ENCODE measurements at places on chromosomes 7 and 10. TPM values are rescaled to one million over a fixed set of nuclear protein-coding genes. Genes with fewer than 3 reads are reported as not detected.

DNA sequence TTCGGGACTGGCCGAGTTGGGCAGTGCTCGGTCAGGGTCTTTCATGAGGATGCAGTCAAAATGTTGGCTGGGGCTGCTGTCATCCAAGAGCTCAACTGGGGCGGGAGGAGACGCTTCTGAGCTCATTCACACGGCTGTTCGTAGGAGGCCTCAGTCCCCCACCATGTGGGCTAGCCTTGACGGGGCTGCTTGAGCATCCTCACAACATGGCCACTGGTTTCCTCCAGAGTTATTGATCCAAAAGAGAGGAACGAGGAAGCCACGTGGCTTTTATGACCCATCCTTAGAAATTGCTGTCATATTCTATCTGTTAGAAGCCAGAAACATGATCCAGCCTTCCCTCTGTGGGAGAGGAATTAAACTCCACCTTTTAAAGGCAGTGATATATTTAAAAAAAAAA, 68.1 kb downstream of the GTF2IRD1 start:
- DNase-seq: no peak

- no peak for DNase-seq
Measured at GRCh38 chr10:45427970-45428366, 54.0 kb downstream of the ALOX5 start.

- no peak for DNase-seq
Measured at GRCh38 chr10:95798096-95798855, 42.3 kb downstream of the ENTPD1 start.

The STRA8 gene
- total RNA-seq: not detected

DNA sequence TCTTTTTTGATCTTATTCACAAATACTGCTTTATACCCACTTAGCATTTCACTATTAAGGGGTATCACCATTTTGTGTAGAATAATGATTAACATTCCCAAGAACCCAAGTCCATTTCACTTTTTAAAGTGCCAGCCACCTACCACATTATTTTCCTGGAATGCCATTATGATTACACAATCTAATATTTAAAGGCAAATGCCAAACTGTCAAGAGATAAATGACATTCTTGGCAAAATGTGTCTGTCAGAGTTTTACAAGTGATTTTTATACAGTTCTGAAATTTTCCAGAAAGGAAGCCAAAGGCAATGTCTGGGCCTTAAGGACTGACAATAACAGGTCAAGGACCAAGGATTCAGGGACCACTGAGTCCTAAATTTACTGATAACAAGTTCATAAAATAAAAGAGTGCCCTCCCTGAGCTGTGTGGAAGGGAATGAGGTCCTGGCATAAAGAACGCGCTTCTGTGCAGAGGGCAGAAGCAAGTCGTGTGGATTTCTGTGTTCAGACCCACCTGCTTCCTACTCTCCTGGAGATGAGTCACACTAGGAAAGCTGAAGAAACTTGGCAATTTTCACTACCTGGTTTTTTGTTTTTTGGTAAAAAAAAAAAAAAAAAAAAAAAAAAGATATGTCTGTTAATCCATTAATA, 66.5 kb downstream of the UBE2H start:
- no peak for DNase-seq

DNA sequence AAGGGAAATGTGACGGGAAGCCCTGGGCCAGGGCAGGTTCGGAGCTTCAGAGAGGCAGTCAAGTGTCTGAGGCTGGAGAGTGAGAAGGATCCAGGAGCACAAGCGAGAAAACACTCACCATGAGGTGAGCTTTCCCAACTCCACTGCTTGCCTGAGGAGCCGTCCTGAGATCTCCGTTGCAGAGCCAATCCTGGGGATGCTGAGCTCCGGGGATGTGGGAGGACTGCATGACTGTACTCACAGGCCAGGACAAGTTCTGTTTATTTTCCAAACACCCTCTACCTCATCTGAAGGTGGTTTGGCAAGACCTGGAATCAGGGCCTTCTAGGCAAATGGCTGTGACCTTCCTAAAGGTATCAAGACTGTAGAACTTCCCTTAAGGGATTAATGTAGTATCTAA, 38.7 kb downstream of the GLI3 start:
- no peak for DNase-seq

The CYP3A4 gene
- total RNA-seq: not detected

GRCh38 chr7:68187532-68187931, 1190.9 kb downstream of the TYW1 start:
- DNase-seq: no peak

GRCh38 chr10:77188521-77188920, 449.1 kb downstream of the KCNMA1 start:
- no peak for DNase-seq

GRCh38 chr7:152464312-152465118, 28.7 kb upstream of the KMT2C start:
- peak; percentile 25 for DNase-seq

The GPER1 gene
- 0.81 TPM for total RNA-seq

DNA sequence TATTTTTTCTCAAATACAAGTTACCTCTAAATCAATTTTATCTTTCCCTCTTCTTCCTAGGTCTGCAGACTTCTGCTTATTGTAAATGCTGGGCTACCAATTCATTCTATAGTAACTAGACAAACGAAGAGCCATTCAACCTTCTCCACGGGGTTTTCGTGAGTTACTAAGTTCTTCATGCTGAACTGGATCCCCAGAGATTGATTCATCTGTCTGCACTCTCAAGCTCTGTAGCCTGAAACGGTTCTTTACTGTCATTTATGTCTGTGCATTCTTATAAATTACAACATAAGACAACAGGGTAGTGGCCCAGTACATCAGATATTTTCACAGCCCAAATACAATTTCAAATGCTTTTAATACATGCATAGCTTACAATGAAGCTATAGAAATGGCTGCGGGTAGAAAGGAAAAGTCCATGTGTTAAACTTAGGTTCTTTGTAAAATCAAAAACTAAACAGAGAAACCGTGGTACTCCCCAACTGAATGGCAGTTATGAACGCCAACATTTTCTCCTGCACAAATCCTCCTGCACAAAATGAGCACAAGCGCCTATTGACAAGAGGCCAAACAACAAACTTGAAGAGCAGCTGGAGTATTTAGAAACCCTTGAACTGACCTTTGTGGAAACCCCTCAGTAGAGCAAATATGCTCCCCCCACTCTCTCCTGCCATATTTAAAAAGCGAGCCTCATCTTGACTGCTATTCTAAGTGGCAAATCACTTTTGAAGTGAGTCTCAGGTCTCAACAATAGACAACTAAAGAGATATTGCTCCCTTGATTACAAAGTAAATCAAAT, 20.7 kb downstream of the LAMB1 start:
- no peak for DNase-seq

DNA sequence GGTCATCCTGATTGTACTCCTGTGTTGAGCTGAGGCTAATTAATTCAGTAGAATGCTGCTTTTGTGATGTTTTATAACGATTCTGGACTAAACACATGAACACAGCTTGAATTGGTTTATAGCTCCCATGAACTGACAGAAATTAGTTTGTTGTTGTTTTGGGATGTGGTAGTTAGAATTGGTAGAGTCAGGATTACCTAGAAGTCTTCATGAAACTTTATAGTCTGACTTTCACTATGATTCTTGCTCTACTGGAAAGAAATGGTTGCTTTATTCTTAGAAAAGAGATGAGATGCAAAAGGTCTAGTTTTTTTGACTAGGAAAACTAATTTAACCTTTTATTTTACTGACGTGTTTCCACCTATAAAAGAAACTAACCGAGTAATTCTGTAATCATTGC, 23.4 kb upstream of the TRUB1 start:
- DNase-seq: no peak

The TCAF2 gene
- total RNA-seq: 0.07 TPM

DNA sequence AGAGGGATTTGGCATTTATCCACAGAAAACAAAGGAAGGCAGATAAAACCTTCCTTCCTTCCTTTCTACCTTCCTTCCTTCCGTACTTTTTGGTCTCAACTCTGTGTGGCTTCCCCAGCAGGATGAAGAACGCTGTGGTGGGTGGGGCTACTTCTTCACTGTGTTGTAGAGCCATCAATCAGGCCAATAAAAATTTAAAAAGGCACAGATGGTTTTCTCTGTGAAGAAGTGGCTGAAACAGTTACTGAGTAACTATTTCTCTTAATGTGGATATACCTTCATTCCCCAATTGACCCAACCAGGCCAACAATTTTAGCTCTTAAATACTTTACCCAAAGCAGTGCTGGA, 75.8 kb downstream of the ZNF92 start:
- no peak for DNase-seq

The SMC3 gene
- total RNA-seq: 43.1 TPM

The SLC13A1 gene
- total RNA-seq: not detected

DNA sequence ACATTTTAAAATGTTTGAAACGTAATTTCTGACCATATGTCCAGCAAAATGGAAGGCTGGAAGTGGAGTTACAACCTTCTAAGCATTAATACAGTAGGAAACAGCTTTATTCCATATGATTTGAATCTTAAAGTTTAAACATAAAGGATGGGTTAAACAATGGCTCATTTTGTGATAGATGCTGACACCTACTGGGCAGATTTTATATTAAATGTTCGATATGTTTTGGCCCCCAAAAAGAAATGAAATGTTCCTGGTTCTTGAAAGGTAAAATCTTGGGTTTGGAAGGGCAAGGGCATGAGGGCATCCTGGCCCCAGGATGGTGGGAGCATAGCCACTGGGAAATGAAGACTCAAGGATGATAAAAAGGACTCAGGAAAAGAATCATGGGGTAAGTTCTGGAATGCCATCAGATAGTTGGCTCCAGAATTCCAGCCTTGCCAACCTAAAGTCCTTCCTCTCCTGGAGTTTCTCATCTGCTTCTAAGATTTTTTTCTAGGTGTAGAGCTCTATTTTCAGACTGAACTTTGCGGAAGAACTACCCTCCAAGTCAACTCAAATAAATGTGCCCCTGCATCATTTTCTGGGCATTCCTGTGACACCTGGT, 34.6 kb upstream of the SLC35G1 start:
- no peak for DNase-seq

DNA sequence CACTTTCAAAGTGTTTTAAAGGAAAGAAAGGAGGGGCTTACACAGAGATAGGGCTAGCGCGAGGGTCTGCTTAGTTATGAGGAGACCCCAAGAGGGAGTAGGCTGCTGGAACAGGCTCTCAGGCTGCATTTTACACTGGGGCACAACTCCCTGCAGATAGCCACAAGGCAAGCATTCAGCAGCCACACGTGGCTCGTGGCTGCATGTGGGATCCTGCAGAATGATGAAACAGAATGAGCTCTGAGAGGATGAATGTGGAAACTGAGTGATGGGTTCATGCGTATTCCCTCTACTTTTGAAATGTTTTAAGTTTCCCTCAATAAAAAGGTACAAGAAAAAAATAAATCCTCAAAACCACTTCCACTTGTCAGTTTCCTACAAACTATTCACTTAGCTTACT, 37.0 kb downstream of the PIP4K2A start:
- DNase-seq: no peak

The CDC123 gene
- 96.5 TPM for total RNA-seq

- no peak for DNase-seq
Measured at GRCh38 chr10:80708185-80708584, 170.5 kb downstream of the SH2D4B start.

The EPDR1 gene
- total RNA-seq: 39.3 TPM

The TRIM73 gene
- 0.14 TPM for total RNA-seq

The CHRM2 gene
- total RNA-seq: not detected

DNA sequence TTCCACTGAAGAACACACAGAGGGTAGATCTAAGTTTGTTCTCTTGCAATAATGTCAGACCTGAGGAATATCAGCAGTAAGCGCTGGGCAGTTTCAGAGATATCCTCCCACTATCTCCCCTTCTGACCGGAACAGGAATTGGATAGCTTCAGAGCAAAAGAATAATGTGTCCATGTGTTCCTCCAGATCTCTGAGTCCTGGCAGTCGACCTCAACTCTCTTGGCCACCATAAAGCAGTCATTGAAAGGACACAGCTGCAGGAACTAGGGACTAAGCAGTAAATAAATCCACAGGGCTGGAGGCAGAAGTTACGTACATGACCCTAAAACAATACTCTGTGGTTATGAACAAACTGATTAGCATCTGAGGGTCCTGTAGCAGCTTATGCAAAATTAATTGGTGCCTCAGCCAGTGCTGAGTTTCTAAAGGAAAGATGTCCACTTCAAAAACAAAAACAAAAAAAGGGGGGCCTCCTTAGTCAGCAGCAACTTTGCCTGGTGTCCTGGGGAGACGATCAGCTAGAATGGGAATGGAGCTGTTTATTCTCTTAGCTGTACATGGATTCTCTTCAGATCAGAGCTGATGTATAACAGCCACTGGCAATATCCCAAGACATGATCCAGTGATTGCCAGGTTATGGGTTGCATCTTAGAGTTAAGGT, 6.4 kb upstream of the PRTFDC1 start:
- no peak for DNase-seq

DNA sequence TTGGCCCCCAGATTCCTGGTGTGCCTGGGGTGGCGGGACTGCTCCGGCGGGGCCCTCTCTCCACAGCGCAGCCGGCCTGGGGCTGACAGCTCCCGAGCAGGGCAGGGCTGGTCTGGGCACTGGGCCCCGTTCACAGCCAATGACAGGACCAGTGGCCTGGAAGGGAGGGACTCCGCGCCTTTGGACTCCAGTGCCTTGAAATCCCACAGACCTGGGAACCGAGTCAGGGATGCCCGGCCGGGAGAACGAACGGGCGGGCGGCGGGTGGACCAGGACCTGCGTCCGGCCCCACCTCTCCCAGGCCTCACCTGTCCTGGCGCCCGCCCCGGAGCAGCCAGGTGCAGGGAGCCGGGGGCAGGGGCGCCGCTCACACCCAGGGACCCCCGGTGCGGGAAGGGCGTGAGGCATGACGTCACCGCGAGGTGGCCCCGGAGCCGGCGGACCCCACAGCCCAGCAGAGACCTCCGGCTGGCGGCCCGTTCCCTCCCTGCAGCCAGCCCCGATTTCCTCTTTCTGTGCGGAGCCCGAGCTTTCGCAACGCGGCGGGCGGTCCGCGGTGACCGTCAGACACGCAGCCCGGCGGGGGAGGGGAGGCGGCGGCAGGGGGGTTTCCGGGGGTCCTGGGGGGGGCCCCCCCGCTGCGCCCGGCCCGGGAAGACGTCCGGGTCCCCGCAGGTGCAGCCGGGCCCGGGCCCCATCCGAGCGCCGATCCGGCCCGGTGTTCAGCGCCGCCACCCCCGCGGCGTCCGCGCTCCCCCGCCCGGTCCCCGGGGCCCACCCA, 743 bp downstream of the ADAP1 start:
- no peak for DNase-seq

DNA sequence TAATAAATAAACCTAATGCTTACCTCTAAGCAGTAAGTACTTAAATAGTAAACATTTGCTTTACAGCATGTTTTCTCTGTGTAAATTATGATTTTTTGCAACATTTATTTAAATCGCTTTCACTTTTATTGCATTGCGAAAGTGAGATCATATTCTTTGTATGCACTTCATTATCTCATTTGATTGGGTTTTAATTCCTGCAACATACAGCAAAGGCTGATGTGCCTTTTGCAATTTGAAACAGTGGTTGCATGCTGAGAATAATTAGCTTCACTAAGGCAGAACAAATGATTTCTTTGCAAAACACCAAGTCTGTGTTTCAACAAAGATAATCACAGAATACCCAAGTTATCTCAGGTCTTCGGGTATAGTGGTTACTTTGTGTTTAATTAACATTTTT, 16.3 kb upstream of the THSD7A start:
- no peak for DNase-seq

The OR2A42 gene
- not detected for total RNA-seq

The VWDE gene
- total RNA-seq: 0.12 TPM

All from epithelial cell of proximal tubule (primary cell).